ENCODE measurements at places on chromosomes 11 and 22.
A peak's percentile ranks its signal among the peaks of the same experiment; 100 is the strongest.

- no peak for DNase-seq
These were observed 6.7 kb downstream of the PAMR1 start for GRCh38 chr11:35518766-35519165.

GRCh38 chr22:26393929-26394328, 35.1 kb upstream of the ASPHD2 start:
- no peak for DNase-seq

- DNase-seq, result no peak
These were observed 3.8 kb upstream of the TBRG1 start for GRCh38 chr11:124618863-124619262.

- DNase-seq, result no peak
These were observed 25.8 kb upstream of the LMO1 start for GRCh38 chr11:8289492-8289918.

DNA sequence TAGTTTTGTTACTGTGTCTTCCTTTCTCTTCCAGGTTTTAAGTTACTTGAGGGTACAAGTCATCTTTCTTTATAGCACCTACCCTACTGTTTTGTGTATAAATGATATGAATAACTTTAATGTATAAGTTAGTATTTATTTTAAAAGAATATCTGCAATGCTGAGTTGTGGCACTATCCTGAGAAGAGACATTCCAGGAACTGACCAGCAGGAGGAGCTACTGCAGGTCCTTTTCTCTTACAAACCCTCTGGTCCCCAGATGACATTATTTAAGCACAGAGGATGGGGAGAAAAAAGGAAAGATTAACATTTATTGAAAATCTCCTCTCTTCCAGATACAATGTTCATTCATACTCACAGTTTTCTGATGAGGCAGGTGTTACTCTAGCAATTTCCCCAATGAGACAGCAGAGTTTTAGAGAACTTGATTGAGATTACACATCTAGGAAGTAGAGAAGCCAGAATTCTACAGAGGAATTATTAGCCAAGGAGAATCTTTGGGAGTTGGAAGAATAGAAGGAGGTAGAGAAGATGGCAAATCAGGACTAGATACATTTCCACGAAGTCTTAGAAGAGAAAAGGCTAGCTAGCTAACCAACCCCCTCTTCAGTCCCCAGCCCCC, 541.2 kb upstream of the API5 start:
- peak; percentile 2 for DNase-seq

DNA sequence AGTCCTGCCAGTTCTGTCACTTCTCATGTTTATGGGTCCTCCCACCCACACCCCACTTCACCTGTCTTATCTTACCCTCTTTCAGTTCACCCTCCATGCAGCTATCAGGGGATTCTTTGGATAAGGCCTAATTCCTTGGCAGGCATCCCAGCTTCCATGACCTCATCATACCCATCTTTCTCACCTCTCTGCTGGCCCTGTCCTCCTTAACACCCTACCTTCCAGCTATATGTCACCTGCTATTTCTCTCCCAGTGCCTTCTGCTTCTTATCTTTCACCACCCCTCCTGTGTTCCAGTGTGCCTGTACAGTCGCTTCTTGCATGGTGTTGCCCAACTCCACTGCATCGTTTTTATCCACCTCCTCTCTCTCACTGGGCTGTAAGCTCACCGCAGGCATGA, 28.3 kb downstream of the SNU13 start:
- DNase-seq, result no peak

DNA sequence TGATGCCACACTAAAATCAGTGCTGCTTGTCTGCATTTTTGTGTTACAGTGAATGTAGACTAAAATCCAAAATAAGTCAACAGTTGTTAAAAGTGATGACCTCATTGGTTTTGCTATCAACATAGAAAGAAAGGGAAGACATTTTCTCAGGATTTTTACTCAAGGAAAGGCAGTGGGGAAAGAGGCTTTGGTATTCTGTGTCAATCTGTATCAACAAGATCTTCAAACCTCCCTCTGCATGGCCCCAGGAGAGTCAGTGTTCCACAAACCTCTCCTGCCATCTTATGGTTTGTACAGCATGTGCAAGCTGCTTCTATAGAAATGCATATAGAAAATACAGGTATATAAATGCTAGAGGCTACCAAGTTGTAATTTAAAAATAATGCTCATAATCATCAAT, 13.8 kb upstream of the OR51M1 start:
- no peak for DNase-seq

GRCh38 chr11:121210445-121211080, 82.0 kb upstream of the SC5D start:
- no peak for DNase-seq

DNA sequence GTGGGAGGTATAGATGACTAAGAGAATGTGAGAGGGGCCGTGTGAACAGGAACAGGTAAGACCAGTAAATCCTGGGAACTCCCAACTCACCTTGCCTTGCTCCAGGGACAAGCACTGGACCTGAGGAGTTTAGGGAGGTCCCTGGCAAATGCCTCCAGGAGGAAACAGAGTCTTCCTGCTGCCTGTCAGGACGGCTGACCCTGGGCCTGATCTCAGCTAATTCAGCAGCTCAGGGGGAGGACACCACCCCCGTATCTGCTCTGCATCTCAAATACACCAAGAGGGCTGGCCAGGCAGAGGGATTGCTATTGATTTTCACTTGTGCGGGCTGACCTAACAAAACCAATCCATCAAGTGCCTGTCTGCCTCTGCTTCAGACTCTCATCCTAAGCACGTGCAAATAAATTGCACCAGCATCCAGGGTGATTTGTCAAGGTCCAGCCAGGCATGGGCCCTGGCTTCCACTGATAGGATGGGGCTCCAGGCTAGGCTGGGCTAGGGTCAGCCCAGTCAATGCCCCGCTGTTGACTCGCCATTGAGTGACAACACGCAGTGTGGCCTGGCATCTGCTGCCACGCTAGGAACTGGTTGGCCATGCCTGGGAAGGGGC, 20.3 kb downstream of the UQCR10 start:
- DNase-seq, result no peak

DNA sequence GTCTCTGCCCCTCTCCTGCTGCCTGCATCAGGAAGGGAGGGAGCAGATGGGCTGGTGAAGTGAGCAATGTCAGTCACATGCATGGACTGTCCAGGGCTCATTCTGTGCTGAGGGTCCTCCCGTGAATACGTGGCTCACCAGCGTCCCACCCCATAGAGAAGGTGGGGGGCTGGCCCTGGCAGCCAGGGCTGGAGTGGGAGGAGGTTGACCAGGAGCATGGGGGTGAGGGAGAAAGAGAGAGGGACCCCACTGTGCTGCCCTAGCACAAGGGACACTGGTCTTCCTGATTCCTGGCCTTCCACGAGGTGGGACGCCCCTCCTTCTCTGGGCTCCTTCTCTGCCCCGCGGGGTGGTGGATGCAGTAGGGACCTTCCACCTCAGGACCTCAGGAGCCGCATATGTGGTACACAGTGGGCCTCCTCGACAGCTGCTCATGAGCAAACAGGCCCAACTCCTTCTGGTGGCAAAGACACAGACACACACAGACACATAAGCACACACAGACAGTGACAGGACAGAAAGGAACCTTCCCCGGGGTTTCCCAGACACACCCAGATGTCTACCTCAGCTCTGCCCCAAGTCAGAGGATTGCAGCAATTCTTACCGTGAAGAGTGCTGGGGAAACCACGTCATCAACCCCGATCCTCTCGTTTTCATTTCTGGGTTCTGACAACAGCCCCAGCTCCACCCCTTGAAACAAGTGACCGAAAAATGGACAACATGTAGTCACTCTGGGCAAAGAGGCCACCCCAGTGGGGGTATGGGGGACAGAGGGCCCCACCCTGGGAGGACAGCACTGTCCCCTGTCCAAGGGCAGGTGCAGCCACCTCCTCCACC, 3.6 kb upstream of the APOBEC3A start:
- peak; percentile 87 for DNase-seq

DNA sequence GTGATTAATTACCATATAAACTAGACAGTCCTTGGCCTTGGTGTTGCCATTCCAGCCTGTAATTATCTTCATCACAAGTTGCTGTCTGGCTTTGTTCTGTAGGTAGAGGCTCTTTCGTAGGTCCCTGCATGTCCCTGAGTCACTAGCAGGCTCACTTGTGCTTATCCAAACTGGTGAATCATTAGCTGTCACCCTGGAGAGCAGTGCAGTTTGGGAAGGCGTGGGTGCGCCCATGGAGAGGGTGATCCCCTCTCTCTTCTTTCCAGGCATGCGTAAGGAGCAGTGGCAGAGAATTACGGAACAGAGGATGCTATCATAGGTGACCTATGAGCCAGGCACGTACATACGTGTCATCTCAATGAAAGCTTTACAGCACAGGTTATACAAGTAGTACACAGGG, 11.0 kb upstream of the EHF start:
- no peak for DNase-seq

DNA sequence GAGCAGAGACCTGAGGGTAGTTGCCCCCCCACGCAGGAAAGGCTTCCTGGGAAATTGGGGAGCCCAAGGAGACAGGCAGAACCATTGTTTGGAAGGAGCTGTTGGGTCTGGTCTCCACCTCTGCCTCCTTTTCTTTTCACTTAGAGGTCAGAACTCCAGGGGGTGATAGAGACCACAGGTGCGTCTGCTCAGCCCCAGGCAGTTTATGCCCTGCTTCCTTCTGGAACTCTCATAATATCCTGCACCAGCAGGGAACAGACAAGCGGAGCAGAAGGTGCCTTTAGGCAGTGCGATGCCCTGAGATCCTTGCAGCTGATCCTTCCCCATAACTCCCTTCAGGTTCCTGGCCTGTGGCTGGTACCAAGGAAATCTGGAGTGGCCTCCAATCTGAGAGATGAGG, 120.2 kb downstream of the NECTIN1 start:
- no peak for DNase-seq

GRCh38 chr11:67351275-67352005, 1.9 kb downstream of the POLD4 start:
- peak; percentile 71 for DNase-seq

DNA sequence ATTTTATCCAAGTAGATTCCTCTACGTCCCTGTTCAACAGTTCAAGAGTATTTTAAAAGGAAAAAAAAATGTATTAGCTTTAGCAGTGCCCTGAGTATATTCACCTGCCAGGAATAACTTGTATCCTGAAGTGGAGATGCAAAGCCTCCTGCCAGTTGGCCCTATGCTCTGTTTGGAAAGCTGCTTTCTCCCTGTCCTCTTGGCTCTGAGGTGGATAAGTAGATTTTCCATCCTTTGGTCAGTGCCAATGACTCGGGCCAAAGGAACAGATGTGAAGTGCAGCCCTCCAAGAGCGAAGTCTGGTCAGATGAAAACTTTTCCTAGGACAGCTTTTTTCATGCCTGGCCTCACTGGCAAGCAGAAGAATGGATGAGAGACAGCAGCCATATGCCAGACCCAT, 839.9 kb upstream of the TENM4 start:
- no peak for DNase-seq

DNA sequence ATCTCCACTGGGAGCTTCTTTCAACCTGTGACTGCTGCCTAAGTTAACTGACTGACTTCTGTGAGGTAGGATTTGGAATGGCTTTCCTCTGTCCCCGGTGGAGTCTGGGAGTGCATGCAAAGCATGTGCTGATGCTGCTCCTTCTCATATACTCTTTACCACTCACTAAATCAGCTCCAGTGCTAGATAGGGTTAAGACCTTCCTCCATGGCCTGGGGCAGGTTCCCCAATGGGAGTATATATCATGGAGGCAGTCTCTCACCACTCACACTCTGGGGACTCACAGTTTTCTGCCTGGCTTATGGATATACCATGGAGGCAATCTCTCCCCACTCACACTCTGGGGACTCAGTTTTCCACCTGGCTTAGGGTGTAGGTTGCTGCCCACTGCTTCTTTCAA, 10.1 kb upstream of the FANCF start:
- DNase-seq, result no peak

- peak; percentile 46 for DNase-seq
These were observed 344 bp downstream of the IFT27 start for GRCh38 chr22:36775586-36775963.

DNA sequence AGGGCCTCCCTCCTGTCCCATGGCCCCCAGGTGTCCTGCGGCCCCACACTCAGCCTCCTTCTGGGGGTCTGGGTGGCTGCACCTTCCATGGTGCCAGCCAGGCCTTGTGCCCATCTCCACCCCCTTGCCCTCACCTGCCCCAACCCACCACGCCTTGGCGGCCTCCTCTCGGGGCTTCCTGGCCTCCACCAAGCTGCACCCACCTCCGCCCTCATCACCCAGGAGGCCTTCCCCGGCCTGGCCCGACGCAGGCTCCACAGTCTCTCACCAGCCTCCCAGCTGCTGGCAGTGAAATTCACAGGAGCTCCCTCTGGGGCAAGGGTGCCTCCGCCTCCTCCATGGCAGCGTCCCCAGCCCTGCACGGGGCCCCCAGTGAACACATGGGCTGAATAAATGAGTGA, 35.9 kb upstream of the WNT7B start:
- DNase-seq, result no peak

DNA sequence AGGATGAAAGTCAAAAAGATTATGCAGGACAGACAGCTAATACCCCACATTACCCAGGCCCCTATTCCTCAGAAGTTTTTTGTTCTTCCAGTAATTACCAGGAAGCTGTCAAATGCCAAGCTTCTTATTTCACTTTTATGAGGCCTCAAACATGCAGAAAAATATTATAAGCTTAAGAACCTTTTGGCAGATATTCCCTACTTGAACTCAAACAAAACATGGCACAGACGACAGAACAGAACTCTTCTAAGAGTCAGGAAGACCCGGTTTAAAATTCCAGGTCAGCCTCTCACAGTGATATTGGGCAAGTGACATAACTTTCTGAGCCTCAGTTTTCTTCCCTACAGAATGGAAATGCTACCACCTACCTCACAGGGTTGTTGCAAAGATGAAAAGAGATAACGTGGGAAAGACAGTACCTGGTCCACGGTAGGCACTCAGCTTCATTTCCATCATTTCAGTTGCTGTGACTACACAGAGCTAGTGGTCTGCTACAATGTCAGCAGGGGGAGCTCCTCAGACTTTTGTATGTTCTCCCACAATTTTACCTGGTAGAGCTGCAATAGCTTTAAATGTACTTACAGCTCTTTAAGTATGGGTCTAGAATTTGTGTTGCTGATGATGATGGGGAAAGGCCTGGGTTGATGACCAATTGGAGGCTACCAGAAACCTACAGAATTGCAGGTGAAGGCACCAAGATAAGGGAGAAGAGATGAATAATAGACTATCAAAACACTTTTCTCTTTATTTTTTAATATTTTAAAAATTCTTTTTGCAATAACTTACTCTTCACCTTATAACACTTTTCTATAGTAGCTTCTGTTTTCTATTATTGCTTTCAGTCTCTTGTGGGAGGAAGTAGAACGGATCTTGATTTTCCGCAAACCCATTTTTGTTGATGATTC, 98.3 kb upstream of the CHRM4 start:
- peak; percentile 36 for DNase-seq

Data from activated CD4-positive, alpha-beta T cell treated with anti-CD3 and anti-CD28 coated beads for 48 hours (primary cell).